ENCODE measurements at places on chromosomes 2 and 18.

DNA sequence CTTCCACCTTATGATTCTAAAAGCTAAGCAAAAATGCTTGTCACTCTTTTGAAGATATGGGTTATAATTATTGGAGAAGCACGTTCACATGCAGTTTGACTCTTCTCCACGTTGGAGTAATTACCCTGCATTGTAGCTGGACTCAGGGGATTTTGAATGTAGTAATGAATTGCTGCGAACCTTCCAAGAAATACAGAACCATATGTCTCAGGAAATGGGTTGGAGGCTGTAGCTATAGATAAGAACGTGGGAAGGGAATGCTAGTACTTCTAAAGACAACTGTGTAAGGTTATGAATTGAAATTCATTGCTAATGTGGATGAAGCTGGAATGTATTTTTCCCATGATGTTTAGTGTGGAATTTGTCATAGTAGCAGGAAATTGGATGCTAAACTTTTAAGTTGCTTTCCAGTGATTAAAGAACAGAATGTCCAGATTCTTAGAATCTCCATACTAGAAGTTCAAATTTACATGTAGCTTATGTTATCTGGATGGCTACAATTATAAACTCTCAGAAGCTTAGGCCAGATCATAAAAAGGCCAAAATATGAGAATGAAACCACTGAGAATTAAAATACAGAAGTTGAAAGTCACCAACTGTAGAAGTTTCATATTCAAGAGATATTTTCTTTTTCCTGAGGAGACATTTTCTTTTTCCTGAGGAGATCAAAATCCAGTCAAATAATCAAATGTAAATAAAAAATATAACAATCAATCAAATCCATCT lies 27.3 kb upstream of the SPOPL start:
- DNase-seq = no peak

- DNase-seq = no peak
These were observed 59.8 kb upstream of the NFATC1 start for GRCh38 chr18:79335833-79336360.

GRCh38 chr2:196952936-196953335 lies 26.4 kb upstream of the PGAP1 start:
- DNase-seq = no peak

GRCh38 chr2:10829299-10829698 lies 16.7 kb upstream of the PDIA6 start:
- no peak for DNase-seq

All from activated CD4-positive, CD25-positive, alpha-beta regulatory T cell treated with anti-CD3 and anti-CD28 coated beads, Interleukin-2, amount 50 U/mL, for 16 hours (primary cell).